ENCODE measurements at places on chromosomes 2 and 18.

DNA sequence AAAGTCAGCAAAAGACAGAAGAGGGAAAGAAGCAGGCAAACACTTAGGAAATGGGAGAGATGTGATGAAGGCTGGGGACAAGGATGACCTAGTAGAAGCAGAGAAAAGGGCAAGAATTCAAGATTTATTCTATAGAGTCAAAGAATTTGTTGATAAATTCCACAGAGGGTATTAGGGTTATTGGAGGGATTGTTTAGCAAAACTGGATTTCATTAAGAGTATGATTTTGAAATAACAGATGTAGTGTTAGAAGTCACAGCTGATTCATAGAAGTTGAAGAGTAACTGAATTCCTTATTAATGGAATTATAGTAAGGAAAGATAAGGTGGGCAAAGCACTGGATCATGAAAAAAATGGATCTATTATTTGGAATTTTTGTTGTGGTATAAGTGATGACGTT is 48.6 kb downstream of the CEP192 start:
- no peak for DNase-seq

DNA sequence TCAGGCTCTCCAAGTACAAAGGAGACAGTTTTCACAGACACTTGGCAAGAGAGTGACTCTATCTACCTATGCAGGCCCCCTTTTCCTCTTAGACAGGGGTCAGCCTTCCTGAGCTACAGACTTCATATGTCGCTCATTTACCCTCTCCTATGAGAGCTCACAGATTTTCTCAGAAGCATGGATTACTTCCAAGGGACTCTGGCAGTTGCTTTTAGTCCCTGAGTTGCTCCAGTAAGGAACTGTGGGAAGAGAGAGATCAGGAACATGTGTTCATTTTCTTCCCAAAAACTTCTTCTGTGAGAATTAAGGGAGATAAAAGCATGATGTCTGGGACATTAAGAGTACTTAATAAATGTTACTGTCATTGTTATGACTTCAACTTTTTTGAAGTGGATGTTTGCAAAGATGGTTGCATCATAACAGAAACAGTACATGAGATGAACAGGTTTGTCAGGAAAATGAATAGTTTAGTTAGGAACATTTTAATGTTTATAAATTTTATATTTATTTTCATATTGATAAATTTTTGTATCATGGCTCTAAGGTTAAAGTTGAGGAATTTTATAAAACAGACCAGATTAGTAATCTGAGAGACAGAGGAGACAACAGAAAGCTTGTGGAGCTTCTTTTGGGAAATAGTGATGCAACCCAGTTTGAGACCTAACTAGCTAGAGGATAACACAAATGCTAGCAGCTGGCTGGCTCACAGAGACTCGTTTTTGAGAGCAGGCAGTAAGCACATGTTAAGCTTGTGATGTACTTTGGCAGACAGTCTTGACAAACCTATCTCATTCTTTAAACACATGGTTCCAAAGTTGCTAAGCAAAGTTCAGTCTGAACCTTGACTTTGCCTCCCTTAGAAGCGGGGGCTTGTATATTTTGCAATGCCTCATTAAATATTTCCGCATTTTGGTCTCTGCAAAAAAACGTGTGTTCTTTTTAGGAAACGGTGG is 21.7 kb upstream of the UGP2 start:
- no peak for DNase-seq

DNA sequence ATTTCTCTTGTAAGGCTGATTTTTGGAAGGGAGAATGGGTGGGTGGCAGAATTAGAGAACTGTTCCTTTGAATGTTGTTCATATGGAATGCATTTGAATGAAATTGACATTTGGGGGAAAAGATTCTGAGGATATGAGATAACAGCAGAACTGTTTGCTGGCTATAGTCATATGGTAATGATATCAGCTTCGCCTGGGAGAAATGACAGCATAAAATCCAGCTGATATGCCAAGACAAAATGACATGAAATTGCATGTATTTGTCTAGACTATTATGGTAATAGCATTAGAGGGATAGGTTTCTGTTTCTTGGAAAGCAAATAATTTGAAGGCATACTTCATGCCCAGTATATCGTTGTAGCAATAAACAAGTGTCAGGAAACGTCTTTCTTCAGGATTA is 150.8 kb upstream of the SPATS2L start:
- DNase-seq: no peak

DNA sequence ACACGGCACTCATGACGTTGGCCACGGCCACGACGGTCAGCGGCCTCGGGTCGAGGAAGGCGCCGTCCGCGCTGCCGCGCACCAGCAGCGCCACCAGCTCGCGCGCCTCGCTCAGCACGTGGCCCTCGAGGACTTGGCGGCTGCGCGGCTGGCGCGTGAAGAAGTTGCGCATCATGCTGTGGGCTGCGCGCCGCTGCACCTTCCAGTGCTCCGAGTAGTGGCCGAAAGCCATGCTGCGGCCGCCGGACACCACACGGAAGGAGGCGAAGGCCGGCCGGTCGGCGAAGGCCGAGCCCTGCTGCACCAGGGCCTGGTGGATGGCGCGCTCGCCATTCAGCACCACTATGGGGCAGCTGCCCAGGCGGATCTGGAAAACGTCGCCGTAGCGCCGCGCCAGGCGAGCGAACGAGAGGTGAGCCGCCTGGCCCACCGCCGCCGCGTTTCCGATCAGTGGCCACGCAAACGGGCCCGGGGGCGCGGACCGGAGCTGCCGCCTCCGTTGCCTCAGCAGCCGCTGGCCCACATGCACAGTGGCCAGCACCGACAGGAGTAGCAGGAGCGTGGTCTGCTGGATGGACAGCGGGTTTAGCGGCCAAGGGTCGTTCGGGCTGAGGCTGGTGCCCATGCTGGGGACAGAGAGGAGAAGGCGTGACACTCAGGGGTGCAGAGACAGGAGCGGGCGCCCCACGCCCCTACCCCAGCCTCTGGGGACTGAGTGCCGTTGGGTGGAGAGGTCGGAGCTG is 1.0 kb downstream of the CYP1B1 start:
- DNase-seq: no peak

DNA sequence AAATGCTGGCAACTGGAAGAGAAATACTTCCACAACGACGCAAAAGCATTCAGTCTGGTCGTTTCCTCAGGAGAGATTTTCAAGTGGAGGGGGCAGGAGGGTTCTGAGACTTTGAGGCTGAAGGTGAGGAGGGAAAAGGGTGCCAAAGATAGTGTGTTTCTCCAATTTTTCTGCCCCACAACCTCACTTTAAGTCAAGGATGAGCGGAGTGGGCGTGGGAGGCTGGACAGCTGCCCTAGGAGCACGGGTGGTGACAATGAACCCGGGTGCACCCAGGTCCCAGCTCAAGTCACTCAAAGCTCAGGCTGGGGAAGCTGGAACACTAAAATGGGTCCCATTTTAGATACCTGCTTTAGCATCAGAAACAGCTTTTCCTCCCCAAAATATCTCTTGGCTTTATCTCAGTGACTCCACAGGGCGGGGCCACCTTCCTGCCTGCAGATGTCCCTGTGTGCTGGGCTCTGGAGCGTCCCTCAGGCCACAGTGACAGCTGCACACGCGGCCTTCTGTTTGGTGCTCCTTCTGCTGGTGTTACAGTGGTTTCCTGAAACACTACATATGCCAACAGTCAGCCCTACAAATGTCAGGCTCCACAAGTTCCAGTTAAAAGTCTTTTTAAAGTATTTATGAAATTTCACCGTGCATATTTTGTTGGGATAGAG is 1.4 kb upstream of the MBP start:
- no peak for DNase-seq

GRCh38 chr2:21821672-21822227 is 698.0 kb downstream of the TDRD15 start:
- DNase-seq: no peak

GRCh38 chr2:11719230-11719977 is 27.0 kb upstream of the LPIN1 start:
- DNase-seq: no peak

GRCh38 chr2:186751790-186752189 is 57.9 kb downstream of the FAM171B start:
- DNase-seq: no peak

DNA sequence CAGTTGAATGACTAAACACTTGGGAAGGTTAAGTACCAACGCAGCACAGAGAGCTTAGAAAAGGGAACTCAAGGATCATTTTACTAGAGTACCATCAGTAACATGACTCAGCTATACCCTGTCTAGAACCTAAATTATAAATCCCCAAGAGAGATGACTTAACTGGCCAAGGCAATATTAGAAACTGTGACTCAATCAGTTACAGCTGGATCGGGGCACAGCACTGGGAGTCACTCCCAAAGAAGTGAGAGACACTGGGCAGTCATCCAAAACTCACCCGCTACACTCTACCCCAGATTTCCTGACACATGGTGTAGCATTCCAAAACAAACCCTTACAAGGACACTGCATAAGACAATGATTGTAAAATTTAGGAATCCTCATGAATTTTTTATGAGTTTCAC is 17.7 kb downstream of the IWS1 start:
- peak; percentile 81 for DNase-seq

GRCh38 chr18:3262234-3263131 is 550 bp downstream of the MYL12B start:
- no peak for DNase-seq

GRCh38 chr2:128745946-128746345 is 427.3 kb upstream of the HS6ST1 start:
- DNase-seq: no peak

DNA sequence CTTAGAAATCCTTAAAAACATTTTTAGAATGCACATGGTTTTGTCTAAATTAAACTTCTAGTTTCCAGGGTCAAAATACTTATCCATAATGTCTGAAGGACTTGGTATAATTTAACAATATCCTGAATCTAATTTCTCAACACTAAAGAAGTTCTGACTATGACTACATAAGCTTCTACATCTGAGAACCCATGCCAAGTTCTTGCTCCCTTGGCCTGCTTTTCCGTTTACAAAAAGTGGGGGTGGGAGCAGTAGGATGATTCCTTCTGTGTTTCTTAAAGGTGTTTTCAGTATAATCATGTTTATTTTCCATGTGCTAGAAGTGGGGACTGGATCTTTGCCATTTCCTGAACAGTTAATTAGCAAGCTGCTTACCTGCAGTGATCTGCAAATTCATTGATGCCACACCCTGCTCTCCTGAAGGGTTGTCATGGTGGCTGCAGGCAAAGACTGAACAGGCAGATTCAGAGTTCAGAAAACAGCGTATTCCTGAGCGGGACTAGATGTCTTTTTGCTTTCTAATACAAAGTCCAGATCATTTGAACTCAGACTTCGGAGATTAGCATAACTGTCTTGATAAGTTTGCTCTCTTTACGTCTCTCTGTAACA is 36.2 kb downstream of the ADNP2 start:
- DNase-seq: no peak

GRCh38 chr18:50853863-50854271 is 25.1 kb upstream of the ME2 start:
- peak; percentile 75 for DNase-seq

DNA sequence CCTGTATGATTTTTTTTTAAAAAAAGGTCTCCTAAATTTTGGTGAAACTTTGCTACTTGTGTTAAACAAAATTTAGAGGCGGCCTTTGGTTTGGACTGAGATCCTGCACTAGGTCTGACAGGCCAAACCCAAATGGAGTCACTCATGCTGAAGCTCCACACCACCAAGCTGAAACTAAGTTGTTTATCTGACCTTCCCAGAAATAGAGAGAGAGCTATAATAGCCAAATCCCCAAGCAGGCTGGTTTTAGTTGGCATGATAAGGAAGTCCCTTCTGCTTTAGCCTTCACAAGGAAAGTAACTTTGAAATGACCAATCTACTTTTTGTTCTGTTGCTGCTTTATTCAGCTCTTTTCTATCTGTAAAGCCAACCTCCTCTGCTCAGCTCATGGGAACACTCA is 17.1 kb upstream of the THUMPD2 start:
- DNase-seq: no peak

- no peak for DNase-seq
Observed at GRCh38 chr2:111046670-111047069, 74.0 kb upstream of the BCL2L11 start.

DNA sequence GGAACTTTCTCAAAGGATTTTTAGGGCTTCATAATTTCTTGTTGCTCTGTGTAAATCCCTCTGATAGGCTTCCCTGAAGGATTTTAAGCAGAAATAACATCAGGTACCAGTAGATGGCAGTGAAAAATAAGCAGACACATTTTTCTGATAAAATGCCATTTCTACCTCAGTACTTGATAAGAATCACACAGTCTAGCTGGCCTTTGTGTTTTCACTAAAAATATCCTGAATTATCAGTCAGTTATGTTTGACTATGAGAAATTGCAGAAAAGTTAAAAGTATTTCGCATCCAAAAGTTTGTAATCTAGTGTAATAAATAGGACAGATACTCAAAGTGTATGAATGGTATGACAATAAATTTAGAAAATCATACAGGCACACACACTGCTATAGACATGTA is 68.7 kb downstream of the DNAJC10 start:
- no peak for DNase-seq

GRCh38 chr18:49721981-49722380 is 91.4 kb downstream of the ACAA2 start:
- no peak for DNase-seq

DNA sequence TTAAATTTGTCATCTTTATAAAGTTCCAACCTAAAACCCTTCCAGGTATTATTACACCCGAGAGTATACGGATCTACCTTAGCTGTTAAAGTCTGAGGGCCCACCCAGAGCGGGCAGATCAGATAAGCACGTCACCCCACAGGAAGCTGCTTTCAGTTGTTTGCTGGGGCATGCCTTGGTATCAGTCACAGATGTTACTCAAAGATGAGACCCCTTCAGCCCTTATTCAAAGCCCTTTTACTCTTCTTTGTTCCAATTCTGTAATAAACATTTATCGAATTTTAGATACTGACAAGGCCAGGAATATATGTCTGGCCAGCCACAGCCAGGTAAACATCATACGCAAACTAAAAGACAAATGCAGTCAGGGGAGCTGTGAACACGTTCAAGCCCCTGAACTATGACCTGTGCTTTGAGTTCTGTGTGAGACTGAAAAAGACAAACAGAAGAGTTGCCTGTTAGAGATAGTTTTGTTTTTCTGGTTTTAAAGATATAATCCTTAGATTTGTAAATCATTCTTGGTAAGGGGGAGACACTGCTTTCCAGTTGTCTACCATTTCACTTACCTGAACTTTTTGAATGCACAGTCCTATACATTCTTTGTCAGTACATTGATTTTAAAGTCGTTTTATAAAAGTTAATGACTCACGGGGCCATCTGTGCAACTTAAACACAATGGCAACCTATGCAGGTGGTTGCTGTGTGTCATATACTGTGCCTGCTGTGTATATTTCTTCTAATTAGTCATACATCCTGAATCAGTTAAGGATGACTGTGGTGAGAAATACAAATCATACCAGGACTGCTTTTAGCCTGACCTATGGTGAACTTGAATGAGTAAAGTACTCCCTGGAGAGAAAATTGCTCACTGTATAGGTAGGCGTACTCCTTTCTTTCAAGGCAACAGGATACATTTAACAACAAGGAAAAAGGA is 100.5 kb upstream of the ITPRID2 start:
- peak; percentile 95 for DNase-seq

DNA sequence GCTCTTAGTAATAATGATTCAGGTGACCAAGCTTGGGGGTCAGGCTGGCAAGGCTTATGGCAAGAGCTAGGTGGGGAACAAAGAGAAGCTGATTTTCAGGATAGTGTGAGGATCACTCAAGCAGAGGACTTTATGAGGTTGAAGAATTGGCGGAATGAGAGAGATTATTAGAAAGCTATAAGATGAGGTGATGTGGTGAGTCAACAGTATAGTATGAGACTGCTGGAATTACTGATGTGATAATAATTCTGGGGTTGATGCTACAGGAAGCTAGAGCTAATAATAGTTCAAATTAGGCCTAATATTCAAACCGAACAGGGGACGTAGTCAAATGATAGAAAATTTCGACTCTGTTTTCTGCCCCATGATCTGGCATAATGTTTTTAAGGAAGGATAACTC is 2115.3 kb upstream of the PIK3C3 start:
- DNase-seq: no peak

GRCh38 chr2:156480376-156480775 is 44.2 kb downstream of the GPD2 start:
- no peak for DNase-seq

Data from Panc1 (cell line).